ENCODE measurements at places on chromosomes 1 and 21.

GRCh38 chr1:21775985-21776562 lies 6.9 kb downstream of the USP48 start:
- no peak for DNase-seq

- no peak for DNase-seq
These were observed 135.2 kb downstream of the SLC44A5 start for GRCh38 chr1:75475696-75476095.

DNA sequence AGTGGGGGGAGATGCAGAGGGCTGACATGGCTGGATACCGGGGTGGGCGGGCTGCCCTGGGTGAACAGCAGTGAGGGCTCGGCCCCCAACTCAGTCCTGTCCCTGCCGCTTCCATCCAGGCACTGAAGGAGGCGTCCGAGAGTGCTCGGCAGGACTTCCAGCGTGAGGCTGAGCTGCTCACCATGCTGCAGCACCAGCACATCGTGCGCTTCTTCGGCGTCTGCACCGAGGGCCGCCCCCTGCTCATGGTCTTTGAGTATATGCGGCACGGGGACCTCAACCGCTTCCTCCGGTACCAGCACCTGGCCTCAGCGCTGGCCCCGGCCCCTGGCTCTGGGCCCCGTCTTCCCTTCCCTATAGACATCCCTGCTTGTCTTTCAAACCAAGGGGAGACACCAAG lies 15.6 kb downstream of the NTRK1 start:
- no peak for DNase-seq

- DNase-seq = no peak
These were observed 834.0 kb downstream of the USP25 start for GRCh38 chr21:16563795-16564194.

Measured in CD4-positive, alpha-beta T cell treated with Interleukin-12 subunit alpha and Interleukin-12 subunit beta, for 1 hour (primary cell).